ENCODE measurements at places on chromosomes 1 and 21.

DNA sequence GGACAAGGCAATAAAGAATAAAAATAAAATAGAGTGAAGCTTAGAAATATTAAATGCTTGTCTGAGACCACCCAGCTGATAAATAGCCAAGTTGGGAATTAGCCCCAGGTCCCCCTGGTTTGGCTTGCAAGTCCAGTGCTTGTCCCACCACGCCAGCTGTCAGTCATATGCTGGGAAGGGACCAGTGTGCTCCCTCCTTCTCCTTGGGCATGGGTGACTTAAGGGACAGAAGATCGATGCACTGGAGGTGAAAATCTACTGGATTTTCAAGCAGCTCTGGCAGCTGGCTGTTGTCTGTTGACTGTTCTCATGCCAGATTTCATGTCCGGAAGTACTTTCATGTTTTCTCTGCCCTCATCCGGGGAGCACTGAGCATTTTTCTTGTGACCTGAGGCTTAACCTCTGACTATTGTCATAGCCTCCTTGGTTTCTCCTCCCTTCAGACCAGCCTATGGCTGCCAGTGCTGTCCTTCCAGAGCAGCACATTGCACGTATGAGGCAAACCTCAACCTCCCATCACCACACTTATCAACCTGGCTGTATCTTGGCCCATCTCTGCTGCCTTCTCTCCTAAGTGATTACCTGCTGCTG lies 12.4 kb downstream of the LMOD1 start:
- peak; percentile 73 for DNase-seq

DNA sequence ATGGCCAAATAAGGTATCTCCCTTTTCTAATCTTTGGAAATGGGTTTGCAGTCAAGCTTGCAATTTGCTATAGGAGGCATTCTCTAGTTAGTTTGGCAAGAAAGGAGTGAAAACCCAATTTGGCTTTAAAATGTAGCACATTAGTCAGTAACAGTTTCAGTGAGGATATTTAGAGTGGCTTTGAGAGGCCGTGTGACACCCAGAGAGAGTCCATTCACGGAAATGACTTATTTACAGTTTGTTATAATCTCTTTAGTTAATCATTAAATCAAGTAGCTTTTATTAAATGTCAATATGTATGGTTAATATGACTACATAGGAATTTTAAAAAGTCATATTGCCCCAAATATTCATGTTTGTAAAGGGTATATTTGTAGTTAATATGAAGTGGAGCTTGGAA lies 9.6 kb downstream of the ZBTB18 start:
- no peak for DNase-seq

GRCh38 chr1:64624218-64624713 lies 120.6 kb upstream of the RAVER2 start:
- peak; percentile 36 for DNase-seq

DNA sequence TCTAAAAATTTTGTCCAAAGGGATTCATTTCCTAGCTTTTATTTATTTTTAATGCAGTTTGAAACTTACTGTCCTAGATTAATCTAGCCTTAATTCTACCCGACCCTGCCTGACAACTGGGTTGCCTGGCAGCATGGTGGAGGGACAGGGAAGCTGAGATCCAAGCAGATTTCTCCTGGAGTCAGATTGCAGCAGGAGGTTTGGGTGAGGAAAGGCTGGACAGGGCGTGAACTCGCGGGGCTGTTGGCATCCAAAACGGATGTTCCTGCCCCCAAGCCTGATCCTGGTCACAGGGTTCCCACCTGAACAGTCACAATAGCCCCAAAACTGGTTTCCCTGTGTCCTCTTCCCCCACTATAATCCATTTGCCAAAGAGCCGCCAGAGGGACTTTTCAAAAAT lies 23.2 kb downstream of the TCEA3 start:
- DNase-seq: no peak

DNA sequence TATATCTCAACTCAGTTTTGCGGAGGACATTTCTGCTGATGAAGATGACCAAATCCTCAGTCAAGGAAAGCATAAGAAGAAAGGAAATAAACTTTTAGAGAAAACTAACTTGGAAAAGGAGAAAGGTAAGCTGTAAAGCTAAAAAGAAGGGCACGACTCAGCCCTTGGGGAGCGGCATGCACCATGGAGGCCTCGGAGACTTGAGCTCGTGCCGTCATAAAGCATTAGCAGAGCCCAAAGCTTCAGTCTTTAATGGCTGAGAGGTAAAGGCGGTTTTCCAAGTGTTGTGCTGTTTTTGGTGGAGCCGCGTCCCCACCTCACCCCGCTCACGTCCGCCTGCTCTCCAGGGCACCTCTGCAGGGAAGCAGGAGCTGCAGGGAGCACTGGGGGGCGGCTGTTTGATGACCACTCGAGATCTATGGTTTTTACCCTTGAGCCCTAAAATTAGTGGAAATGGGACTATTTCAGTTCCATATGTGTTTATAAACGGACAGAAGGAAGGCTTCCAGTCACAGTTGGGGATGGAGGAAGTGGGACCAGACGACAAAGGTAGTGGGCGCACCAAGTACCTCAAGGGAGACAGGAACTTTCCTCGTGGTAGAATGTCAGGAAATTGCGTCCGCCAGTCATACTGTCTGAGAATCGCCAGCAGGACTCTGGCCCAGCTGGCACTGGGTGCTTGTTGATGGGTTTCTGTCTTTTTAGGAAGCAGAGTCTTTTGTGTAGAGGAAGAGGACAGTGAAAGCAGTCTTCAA lies 27.6 kb downstream of the RRP1B start:
- no peak for DNase-seq

GRCh38 chr1:211349741-211350140 lies 23.1 kb downstream of the TRAF5 start:
- DNase-seq: no peak
